ENCODE measurements at places on chromosomes 16 and 17. TPM values are rescaled to one million over a fixed set of nuclear protein-coding genes. Genes with fewer than 3 reads are reported as not detected.
A peak's percentile ranks its signal among the peaks of the same experiment; 100 is the strongest.

GRCh38 chr16:81036751-81037350, 1.2 kb downstream of the ATMIN start:
- no peaks in the 10 kb centered on the region for H3K27me3 ChIP-seq
- H3K4me1 ChIP-seq, result peaks cover 18% of the 10 kb centered on the region
- H3K4me3 ChIP-seq, result peak overlapping the region; percentile 83
- H3K27ac ChIP-seq, result peak overlapping the region; percentile 66
- peak; percentile 30 for DNase-seq

GRCh38 chr16:4988647-4989046, 30.5 kb downstream of the SEC14L5 start:
- no peaks in the 10 kb centered on the region for H3K4me1 ChIP-seq
- no peak overlapping the region for H3K4me3 ChIP-seq
- DNase-seq, result no peak
- peaks cover 27% of the 10 kb centered on the region for H3K27me3 ChIP-seq
- H3K36me3 ChIP-seq, result no peaks in the 10 kb centered on the region
- H3K27ac ChIP-seq, result no peak overlapping the region

DNA sequence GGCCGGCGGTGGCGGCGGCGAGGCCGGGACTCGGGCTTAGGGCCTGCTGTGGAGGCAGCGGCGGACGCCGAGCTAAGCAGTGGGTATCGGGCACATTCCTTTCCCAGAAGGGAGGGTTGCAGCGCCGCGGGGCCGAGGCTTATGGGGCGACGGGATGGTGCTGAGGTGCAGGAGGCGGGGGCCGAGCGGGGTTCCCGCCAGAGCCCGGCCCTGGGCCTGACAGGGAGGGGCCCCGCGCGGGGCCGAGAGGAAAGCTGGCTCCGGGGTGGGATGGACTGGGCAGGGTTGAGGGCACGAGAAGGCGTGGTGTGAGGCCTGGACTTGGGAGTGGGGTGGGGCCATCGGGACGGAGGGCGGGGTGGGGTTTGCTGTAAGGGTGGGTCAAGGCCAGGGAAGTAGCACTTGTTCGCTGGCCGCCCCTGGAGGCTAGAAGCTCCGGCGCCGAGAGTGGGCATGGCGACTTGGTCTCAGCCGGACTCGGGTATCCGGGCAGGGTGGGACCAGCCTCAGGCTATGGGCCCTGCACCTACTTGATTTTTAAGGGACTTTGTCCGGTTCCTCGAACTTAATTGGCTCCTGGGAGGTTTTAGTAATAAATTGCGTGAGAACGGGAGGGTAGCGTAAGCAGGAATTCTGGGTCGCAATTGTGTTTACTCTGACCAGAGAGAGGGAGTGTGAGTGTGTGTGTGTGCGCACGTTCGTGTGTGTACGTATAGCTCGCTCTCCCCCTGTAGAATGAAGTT, 396 bp downstream of the NFE2L1 start:
- peaks cover 6% of the 10 kb centered on the region for H3K36me3 ChIP-seq
- H3K27ac ChIP-seq, result peak overlapping the region; percentile 100
- H3K4me3 ChIP-seq, result peak overlapping the region; percentile 93
- peaks cover 58% of the 10 kb centered on the region for H3K4me1 ChIP-seq
- no peaks in the 10 kb centered on the region for H3K27me3 ChIP-seq

DNA sequence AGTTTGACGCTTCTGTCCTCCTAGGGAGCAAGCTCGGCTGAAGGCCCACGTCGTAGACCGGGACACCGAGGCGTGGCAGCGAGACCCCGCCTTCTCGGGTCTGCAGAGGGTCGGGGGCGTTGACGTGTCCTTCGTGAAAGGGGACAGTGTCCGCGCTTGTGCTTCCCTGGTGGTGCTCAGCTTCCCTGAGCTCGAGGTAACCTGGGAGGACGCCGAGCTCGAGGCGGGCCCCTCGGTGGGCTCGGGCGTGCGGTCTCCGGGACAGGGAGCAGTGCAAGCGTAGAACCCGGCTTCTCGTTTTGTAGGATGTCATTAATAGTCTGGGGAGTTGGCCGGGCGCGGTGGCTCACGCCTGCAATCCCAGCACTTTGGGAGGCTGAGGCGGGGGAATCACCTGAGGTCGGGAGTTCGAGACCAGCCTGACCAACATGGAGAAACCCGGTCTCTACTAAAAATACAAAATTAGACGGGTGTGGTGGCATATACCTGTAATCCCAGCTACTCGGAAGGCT, 715 bp downstream of the ENDOV start:
- peak overlapping the region; percentile 98 for H3K27ac ChIP-seq
- peaks cover 15% of the 10 kb centered on the region for H3K36me3 ChIP-seq
- H3K4me3 ChIP-seq, result peak overlapping the region; percentile 88

- DNase-seq, result no peak
- H3K4me3 ChIP-seq, result no peak overlapping the region
- H3K27me3 ChIP-seq, result peaks cover 3% of the 10 kb centered on the region
- peaks cover 4% of the 10 kb centered on the region for H3K4me1 ChIP-seq
- H3K36me3 ChIP-seq, result no peaks in the 10 kb centered on the region
- H3K27ac ChIP-seq, result no peak overlapping the region
Measured at GRCh38 chr17:75566416-75566815, 21.2 kb upstream of the MYO15B start.

GRCh38 chr16:1059310-1059709, 13.2 kb upstream of the SSTR5 start:
- H3K27ac ChIP-seq, result no peak overlapping the region
- no peaks in the 10 kb centered on the region for H3K4me1 ChIP-seq
- no peak overlapping the region for H3K4me3 ChIP-seq
- no peak for DNase-seq

- peaks cover 19% of the 10 kb centered on the region for H3K36me3 ChIP-seq
- DNase-seq, result no peak
- no peaks in the 10 kb centered on the region for H3K27me3 ChIP-seq
- peaks cover 42% of the 10 kb centered on the region for H3K4me1 ChIP-seq
- H3K4me3 ChIP-seq, result peak within 1 kb of the TSS; percentile 93
- peak within 1 kb of the TSS; percentile 93 for H3K27ac ChIP-seq
Measured at GRCh38 chr17:81859906-81860755, at the start of gene P4HB. P4HB (minus strand) TSS chr17:81860535; CDS start chr17:81860471, 64 bp downstream.

- H3K4me1 ChIP-seq, result no peaks in the 10 kb centered on the region
- H3K27me3 ChIP-seq, result no peaks in the 10 kb centered on the region
- no peaks in the 10 kb centered on the region for H3K36me3 ChIP-seq
- no peak overlapping the region for H3K27ac ChIP-seq
- DNase-seq, result no peak
Measured at GRCh38 chr16:9033125-9033830, 58.2 kb upstream of the HAPSTR1 start.

- H3K36me3 ChIP-seq, result peaks cover 30% of the 10 kb centered on the region
- no peaks in the 10 kb centered on the region for H3K27me3 ChIP-seq
- H3K27ac ChIP-seq, result no peak overlapping the region
- H3K4me3 ChIP-seq, result no peak overlapping the region
- H3K4me1 ChIP-seq, result no peaks in the 10 kb centered on the region
Measured at GRCh38 chr17:47925678-47925988, 15.7 kb upstream of the PNPO start.

The TRAF4 gene
- total RNA-seq, result 76.1 TPM

The NPIPA1 gene
- total RNA-seq, result 176 TPM

DNA sequence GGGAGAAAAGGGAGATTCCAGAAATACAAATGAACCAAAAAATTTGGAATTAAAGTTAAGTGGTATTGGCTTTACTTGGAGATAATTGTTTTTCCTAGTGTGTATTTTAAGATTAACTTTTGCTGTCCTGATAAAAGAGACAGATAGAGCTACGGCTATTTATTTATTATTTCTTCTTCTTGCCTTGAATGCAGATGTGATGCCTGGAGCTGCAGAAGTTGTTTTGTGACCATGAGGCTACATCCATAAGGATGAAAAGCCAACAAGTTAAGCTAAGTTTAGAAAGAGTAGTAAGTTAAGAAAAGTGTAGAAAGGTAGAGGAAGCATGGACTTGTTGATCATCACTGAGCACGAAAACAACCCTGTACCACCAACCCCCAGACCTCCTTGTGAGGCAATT, 41.7 kb downstream of the SOX9 start:
- H3K27me3 ChIP-seq, result peaks cover 21% of the 10 kb centered on the region
- DNase-seq, result no peak
- no peak overlapping the region for H3K4me3 ChIP-seq
- no peak overlapping the region for H3K27ac ChIP-seq
- H3K36me3 ChIP-seq, result no peaks in the 10 kb centered on the region
- H3K4me1 ChIP-seq, result no peaks in the 10 kb centered on the region

The GFER gene
- 21.2 TPM for total RNA-seq

DNA sequence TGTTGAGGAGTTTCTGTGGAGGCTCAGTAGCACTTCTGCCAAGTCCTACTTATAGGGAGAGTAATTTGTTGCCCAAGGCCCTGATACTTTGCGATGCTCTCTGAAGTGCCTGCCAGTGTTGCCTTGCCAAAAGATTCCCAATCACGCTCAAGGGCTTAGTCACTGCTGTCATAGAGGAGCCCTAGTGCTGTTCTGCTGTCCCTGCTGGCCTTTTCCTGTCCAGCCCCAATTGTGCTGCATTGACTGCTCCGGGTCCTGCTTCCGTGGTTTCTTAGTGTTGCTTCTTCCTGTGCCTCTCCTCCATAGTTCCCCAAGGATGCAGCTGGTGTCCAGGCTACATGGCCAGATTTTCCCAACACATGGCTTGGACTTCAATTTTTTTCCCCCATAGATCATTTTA, 13.9 kb downstream of the NUP93 start:
- H3K27ac ChIP-seq, result peak overlapping the region; percentile 56
- peaks cover 4% of the 10 kb centered on the region for H3K36me3 ChIP-seq
- no peak for DNase-seq
- H3K27me3 ChIP-seq, result no peaks in the 10 kb centered on the region
- no peak overlapping the region for H3K4me3 ChIP-seq

The ATP6V0A1 gene
- 67.1 TPM for total RNA-seq

DNA sequence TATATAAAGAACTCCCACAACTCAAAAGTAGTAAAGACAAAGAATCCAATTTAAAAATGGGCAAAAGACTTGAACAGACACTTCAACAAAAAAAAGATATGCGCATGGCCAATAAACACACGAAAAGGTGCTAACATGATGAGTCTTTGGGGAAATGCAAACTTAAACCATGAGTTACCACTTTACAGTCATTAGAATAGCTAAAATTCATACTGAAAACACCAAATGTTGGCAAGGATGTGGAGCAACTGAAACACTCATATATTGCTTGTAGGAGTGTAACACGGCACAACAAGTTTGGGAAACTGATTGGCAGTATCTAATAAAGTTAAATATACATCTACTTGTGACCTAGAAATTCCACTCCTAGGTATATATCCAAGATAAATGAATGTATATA, 3.0 kb upstream of the PIK3R5 start:
- no peak for DNase-seq
- no peak overlapping the region for H3K27ac ChIP-seq
- peaks cover 53% of the 10 kb centered on the region for H3K27me3 ChIP-seq
- no peak overlapping the region for H3K4me3 ChIP-seq

The COG4 gene
- 75.8 TPM for total RNA-seq

The ATP5PD gene
- 212 TPM for total RNA-seq

DNA sequence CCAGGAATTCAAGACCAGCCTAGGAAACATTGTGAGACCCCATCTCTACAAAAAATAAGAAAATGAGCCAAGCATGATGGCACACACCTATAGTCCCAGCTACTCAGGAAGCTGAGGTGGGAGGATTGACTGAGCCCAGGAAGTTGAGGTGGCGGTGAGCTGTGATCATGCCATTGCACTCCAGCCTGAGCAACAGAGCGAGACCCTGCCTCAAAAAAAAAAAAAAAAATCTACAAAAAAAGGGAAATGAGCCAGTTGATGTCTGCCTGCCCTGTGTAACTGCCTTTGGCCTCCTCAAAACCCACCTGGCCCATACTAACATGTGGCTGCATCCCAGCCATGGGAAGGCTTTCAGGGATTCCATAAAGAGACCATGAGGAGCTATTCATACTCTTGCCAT, 4.5 kb downstream of the RANBP10 start:
- H3K4me3 ChIP-seq, result no peak overlapping the region
- no peak overlapping the region for H3K27ac ChIP-seq

DNA sequence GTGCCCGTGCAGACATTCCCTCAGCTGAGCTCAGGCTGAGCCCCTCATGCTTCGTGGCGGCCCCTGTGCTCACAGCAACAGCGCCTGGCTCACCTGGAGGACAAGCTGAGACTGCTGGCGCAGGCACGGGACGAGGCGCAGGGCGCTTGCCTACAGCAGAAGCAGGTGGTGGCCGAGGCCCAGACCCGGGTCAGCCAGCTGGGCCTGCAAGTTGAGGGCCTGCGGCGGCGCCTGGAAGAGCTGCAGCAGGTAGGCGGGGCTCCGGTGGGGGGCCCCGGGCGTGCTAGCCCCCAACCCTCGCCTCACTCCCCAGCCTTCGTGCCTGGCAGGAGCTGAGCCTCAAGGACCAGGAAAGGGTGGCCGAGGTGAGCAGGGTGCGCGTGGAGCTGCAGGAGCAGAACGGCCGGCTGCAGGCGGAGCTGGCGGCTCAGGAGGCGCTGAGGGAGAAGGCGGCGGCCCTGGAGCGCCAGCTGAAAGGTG, 1.4 kb upstream of the RAC3 start:
- no peak for DNase-seq
- H3K4me3 ChIP-seq, result no peak overlapping the region
- H3K27me3 ChIP-seq, result no peaks in the 10 kb centered on the region
- no peaks in the 10 kb centered on the region for H3K36me3 ChIP-seq

Measured in osteocyte (in vitro differentiated cells).